ENCODE measurements at places on chromosomes 11 and 22. TPM values are rescaled to one million over a fixed set of nuclear protein-coding genes. Genes with fewer than 3 reads are reported as not detected.
A peak's percentile ranks its signal among the peaks of the same experiment; 100 is the strongest.

DNA sequence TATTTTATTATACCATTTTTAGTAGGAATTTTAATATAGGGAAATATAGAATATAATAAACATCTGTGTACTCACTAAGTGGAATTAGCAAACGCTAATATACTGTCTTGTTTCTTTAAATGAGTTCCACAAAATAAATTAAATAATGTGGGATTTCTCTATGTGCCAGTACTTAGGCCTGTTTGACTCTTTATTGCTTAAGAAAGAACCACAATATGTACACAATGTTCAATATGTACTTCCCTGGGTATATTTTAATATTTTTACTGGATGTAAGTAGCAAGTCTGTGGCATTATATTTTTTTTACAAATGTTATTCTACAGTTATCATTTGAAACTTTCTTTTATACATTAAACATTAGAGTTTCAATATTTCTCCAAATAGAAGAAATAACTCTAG lies 92.5 kb upstream of the CARD18 start:
- H3K36me3 ChIP-seq = no peaks in the 10 kb centered on the region
- no peak overlapping the region for H3K27ac ChIP-seq
- no peaks in the 10 kb centered on the region for H3K4me1 ChIP-seq
- DNase-seq = no peak
- no peak overlapping the region for H3K4me3 ChIP-seq

- no peak overlapping the region for H3K4me3 ChIP-seq
- no peaks in the 10 kb centered on the region for H3K4me1 ChIP-seq
- no peaks in the 10 kb centered on the region for H3K27me3 ChIP-seq
- H3K27ac ChIP-seq = no peak overlapping the region
Observed at GRCh38 chr11:46543564-46543963, 50.3 kb downstream of the AMBRA1 start.

GRCh38 chr22:29150701-29151100 lies 55.0 kb upstream of the EMID1 start:
- no peak overlapping the region for H3K27ac ChIP-seq
- H3K27me3 ChIP-seq = no peaks in the 10 kb centered on the region
- DNase-seq = no peak
- H3K36me3 ChIP-seq = no peaks in the 10 kb centered on the region
- no peak overlapping the region for H3K4me3 ChIP-seq
- peaks cover 8% of the 10 kb centered on the region for H3K4me1 ChIP-seq

- DNase-seq = no peak
- no peak overlapping the region for H3K4me3 ChIP-seq
- H3K27me3 ChIP-seq = no peaks in the 10 kb centered on the region
- H3K36me3 ChIP-seq = no peaks in the 10 kb centered on the region
- peaks cover 14% of the 10 kb centered on the region for H3K4me1 ChIP-seq
Observed at GRCh38 chr11:43736502-43737200, 56.1 kb downstream of the HSD17B12 start.

DNA sequence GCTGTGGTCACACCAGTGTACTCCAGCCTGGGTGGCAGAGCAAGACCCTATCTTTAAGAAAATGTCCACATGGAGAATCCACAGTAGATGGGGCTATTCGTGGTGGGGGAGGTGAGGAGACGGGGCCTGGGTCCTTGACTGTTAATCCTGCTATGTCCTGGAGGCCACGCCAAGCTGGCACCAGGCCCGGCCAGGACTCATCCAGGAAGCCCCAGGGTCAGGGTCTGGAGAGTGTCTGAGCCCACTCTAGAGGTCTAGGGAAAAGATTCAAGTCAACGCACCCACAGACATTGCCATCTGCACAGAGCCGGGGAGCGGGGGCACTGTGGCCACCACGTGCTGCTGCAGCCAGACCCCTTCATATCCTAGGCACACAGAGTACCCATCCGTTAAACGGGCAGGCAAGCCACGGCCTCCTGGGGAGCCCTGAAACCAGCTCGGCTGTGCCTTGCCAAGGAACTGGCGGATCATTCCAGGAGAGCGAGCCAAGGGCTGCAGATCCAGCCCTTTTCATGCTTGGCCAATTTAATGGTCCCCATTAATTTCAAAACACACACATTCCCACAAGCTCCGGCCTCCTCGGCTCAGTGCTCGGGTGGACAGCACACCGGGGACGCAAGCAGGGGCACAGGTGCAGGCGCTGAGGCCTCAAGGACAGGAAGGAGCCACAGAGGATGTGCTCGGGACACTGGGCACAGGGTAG lies 24.7 kb downstream of the MACROD1 start:
- H3K27ac ChIP-seq = no peak overlapping the region
- no peak overlapping the region for H3K4me3 ChIP-seq
- H3K36me3 ChIP-seq = no peaks in the 10 kb centered on the region

- H3K27me3 ChIP-seq = no peaks in the 10 kb centered on the region
- H3K4me3 ChIP-seq = no peak overlapping the region
- no peaks in the 10 kb centered on the region for H3K36me3 ChIP-seq
- DNase-seq = no peak
Observed at GRCh38 chr11:131760091-131761061, 390.0 kb downstream of the NTM start.

DNA sequence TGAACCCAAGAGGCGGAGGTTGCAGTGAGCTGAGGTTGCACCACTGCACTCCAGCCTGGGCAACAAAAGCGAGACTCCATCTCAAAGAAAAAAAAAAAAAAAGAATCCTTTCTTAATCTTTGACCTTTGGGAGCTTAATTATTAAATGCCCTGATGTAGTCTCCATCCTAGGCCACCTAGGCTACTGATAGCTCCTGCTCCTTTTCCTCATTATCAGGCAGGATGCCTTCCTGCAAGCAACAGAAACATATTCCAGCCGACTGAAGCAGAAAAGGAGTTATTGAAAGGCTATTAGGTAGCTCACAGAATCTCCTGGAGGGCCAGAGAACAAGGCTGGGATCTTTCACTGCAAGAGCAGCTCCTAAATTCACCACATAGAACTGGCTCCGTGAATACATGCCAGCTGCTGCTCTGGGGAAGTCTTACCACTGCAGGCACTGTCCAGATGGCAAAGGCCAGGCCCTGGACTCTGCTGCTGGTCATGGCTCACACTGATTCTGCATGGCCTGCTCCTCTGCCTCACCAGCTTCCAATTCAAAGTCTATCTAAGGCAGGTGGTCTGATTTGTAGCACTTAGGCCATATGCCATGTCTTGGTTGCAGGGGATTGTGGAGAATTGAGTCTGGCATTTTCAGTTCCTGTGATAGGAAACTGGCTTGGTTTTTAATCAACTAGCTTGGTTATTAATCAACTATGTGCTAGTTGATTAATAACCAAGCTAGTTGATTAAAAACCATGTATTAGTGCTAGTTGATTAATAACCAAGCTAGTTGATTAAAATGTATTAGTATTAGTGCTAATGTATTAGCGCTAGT lies 26.0 kb upstream of the POLD3 start:
- no peak overlapping the region for H3K4me3 ChIP-seq
- H3K27me3 ChIP-seq = peaks cover 2% of the 10 kb centered on the region
- no peaks in the 10 kb centered on the region for H3K4me1 ChIP-seq
- H3K36me3 ChIP-seq = no peaks in the 10 kb centered on the region
- DNase-seq = no peak

- peak; percentile 73 for DNase-seq
- H3K36me3 ChIP-seq = no peaks in the 10 kb centered on the region
- peaks cover 4% of the 10 kb centered on the region for H3K27me3 ChIP-seq
Observed at GRCh38 chr22:45863981-45864751, 112.8 kb downstream of the WNT7B start.

- no peak overlapping the region for H3K27ac ChIP-seq
- H3K4me1 ChIP-seq = no peaks in the 10 kb centered on the region
- no peaks in the 10 kb centered on the region for H3K36me3 ChIP-seq
- no peaks in the 10 kb centered on the region for H3K27me3 ChIP-seq
Observed at GRCh38 chr11:103537904-103538502, 428.8 kb downstream of the DYNC2H1 start.

DNA sequence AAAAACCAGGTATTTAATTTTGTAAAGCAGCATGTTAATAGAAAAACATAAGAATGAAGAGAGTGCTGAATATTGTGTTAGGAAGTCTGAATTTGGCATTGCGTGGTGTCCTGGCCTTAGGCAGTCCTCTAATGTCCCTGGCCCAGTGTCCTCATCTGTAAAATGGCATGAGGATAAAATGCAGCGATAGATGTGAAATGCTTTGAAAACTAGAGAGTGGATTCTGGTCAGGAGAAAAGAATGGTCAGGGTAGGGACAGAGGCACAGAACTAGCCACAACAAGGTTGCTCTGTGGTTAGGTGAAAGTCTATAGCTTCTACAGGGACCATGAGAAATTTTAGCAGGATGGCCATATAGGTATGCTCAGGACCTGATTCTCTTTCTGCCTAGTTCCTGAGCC lies 18.9 kb downstream of the RNF185 start:
- no peaks in the 10 kb centered on the region for H3K4me1 ChIP-seq
- no peak for DNase-seq
- H3K27me3 ChIP-seq = no peaks in the 10 kb centered on the region
- no peak overlapping the region for H3K27ac ChIP-seq
- H3K4me3 ChIP-seq = no peak overlapping the region
- peaks cover 28% of the 10 kb centered on the region for H3K36me3 ChIP-seq

DNA sequence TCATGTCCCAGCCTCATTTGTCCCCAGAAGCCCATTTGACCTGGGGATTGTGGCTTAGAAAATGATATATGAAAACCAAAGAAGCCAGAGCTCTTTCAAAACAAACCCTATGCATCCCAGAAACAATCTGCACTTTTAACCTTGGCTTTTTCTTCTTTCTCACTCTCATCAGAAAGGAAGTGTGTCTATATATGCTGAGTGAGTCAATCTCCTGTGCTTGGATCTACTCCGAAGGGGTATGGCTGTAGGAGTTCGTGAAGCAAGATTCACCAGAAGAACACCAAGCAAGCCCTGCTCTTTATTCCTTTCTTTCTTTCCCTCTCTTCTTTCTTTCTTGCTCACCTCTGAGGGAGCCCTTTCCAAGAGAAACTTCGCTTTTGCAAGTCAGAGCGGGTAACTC lies 636 bp downstream of the PAMR1 start:
- no peak for DNase-seq
- no peak overlapping the region for H3K4me3 ChIP-seq
- no peak overlapping the region for H3K27ac ChIP-seq
- H3K36me3 ChIP-seq = no peaks in the 10 kb centered on the region
- H3K4me1 ChIP-seq = no peaks in the 10 kb centered on the region
- H3K27me3 ChIP-seq = peaks cover 19% of the 10 kb centered on the region

- no peak for DNase-seq
- no peaks in the 10 kb centered on the region for H3K36me3 ChIP-seq
- H3K27me3 ChIP-seq = no peaks in the 10 kb centered on the region
- peaks cover 12% of the 10 kb centered on the region for H3K4me1 ChIP-seq
- no peak overlapping the region for H3K4me3 ChIP-seq
Observed at GRCh38 chr11:19428206-19429002, 187.7 kb upstream of the E2F8 start.

DNA sequence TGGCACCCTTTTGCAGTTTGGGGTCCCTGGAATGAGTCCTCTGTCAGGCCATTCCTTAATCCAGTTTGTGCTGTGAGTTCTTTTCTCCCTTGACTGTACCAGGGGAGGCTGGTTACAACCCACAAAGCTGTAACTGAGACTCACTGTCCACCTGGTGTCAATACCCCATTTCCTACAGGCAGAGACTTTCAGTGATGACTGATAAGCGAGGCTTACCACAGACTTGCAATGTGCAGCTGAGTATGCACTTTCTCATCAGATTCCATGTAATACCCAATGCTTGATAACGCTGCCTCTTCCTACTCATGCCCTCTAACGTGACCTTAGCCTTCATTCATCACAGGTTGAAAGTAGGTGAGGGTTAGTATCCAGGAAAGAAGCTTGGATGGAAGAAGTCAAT lies 120.1 kb downstream of the INSC start:
- no peaks in the 10 kb centered on the region for H3K36me3 ChIP-seq
- peaks cover 8% of the 10 kb centered on the region for H3K4me1 ChIP-seq
- no peak for DNase-seq

The STK33 gene
- total RNA-seq = 9.3 TPM

The KCTD17 gene
- 40.0 TPM for total RNA-seq

The KRTAP5-9 gene
- total RNA-seq = 0.34 TPM

The OR8G5 gene
- total RNA-seq = not detected

The ATG13 gene
- total RNA-seq = 92.8 TPM

Data from B cell (primary cell).